ENCODE measurements at places on chromosomes 7 and 10.

DNA sequence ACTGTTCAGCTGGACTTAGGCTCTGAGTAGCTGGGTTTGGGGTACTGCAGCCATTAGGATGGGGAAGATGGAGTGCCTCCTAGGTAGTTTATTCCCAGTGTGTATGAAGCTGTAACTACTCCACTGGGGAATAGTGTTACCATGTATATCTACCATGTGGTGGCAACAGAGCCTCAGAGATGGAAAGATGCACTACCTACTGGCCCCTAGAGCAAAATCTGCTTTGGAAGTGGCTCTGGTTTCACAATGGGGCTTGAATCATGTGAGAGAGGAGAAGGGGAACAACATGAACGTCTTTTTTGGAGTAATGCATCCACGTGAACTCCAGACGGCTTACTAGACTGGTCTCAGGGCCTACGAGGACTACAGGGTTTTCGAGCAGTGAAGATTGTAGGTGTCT lies 167.3 kb downstream of the CALCR start:
- H3K36me3 ChIP-seq: no peaks in the 10 kb centered on the region
- H3K4me1 ChIP-seq: no peaks in the 10 kb centered on the region
- no peak overlapping the region for H3K4me3 ChIP-seq
- DNase-seq: no peak

GRCh38 chr7:112084520-112084971 lies 121.7 kb downstream of the DOCK4 start:
- no peak overlapping the region for H3K4me3 ChIP-seq
- H3K27me3 ChIP-seq: no peaks in the 10 kb centered on the region
- DNase-seq: no peak

- no peaks in the 10 kb centered on the region for H3K36me3 ChIP-seq
- peaks cover 25% of the 10 kb centered on the region for H3K4me1 ChIP-seq
- no peak overlapping the region for H3K4me3 ChIP-seq
These were observed 42.3 kb downstream of the MINPP1 start for GRCh38 chr10:87546971-87547413.

- no peak overlapping the region for H3K4me3 ChIP-seq
- no peaks in the 10 kb centered on the region for H3K27me3 ChIP-seq
- no peaks in the 10 kb centered on the region for H3K4me1 ChIP-seq
- DNase-seq: no peak
These were observed 16.6 kb upstream of the TMEM236 start for GRCh38 chr10:17735166-17735941.

GRCh38 chr10:62492012-62492869 lies 118.1 kb downstream of the ZNF365 start:
- H3K27ac ChIP-seq: no peak overlapping the region
- no peaks in the 10 kb centered on the region for H3K36me3 ChIP-seq
- DNase-seq: no peak
- no peaks in the 10 kb centered on the region for H3K27me3 ChIP-seq

DNA sequence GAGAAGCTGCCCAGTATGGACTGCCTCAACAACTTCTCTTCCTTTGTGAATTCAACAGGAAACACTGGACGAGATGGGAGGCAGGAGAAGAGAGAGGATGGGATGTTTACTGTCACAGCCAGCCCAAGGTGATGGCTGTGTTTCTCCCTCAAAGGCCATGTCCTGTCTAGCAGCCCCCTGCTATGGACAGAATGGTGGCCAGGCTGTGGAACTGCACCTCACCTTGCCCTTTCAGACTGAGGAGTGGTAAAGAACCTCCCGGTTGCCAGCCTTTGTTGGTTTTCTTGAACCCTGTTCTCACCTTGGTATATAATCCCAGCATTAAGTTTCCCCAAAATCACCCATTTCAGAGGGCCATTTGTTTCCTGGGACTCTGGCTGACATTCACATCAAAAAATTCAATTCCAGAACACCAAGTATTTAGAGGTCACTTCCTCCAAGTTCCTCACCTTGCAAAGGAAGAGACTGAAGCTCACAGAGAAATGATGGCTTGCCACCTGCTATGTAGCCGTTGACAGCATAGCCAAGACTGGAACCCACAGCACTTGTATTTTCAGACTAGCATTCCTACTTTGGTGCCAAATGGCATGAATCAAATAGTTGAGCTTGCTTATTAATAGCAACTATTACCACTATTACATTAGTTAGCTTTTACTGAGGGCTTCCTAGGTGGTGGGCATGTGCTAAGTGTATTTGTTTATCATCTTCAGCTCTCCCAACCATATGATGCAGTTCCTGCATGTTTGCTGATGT lies 224.0 kb upstream of the GRB10 start:
- no peak overlapping the region for H3K4me3 ChIP-seq
- H3K27me3 ChIP-seq: no peaks in the 10 kb centered on the region
- no peaks in the 10 kb centered on the region for H3K4me1 ChIP-seq
- no peaks in the 10 kb centered on the region for H3K36me3 ChIP-seq

- no peak overlapping the region for H3K27ac ChIP-seq
- H3K27me3 ChIP-seq: no peaks in the 10 kb centered on the region
- H3K36me3 ChIP-seq: no peaks in the 10 kb centered on the region
- H3K4me3 ChIP-seq: no peak overlapping the region
- peaks cover 2% of the 10 kb centered on the region for H3K4me1 ChIP-seq
These were observed 227.7 kb downstream of the SKIDA1 start for GRCh38 chr10:21297603-21298383.

Data from ovary (tissue), 10 donors.